ENCODE measurements at places on chromosomes 13 and 19.

GRCh38 chr13:95620825-95621498 lies 23.5 kb downstream of the DZIP1 start:
- DNase-seq: no peak

GRCh38 chr13:90402613-90403012 lies 944.9 kb upstream of the MIR17HG start:
- no peak for DNase-seq

DNA sequence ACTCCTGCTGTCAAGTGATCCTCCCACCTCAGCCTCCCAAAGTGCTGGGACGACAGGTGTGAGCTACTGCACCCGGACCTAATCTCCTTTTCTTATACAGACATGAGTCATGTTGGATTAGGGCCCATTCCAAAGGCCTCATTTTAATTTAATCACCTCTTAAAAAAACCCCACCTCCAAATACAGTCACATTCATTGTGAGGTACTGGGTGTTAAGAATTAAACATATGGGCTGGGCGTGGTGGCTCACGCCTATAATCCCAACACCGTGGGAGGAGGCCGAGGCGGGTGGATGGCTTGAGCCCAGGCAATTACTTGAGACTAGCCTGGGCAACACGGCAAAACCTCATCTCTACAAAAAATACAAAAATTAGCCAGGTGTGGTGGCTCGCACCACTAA lies 46.6 kb downstream of the PIN1 start:
- DNase-seq: no peak

- DNase-seq: no peak
Observed at GRCh38 chr13:27405546-27406134, 18.8 kb upstream of the GTF3A start.

DNA sequence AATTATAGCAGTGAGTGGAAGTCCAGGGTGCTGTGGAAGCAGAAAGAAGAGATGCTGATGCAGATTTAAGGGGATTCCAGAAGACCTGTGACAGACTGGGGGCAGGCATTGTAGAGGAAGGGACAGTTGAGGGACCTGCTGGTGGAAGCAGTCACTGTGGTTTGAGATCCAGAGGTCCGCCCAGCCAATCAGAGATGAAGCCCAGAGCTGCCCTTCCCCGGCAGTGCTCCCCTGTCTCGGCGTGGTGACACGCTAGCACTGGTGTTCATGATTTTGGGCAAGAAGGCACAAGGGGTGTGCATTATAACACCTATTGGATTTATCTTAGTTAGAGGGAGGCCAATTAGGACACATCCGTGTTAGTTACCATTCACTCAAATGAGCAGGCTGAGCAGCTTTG lies 16.1 kb downstream of the TNFRSF19 start:
- DNase-seq: no peak

DNA sequence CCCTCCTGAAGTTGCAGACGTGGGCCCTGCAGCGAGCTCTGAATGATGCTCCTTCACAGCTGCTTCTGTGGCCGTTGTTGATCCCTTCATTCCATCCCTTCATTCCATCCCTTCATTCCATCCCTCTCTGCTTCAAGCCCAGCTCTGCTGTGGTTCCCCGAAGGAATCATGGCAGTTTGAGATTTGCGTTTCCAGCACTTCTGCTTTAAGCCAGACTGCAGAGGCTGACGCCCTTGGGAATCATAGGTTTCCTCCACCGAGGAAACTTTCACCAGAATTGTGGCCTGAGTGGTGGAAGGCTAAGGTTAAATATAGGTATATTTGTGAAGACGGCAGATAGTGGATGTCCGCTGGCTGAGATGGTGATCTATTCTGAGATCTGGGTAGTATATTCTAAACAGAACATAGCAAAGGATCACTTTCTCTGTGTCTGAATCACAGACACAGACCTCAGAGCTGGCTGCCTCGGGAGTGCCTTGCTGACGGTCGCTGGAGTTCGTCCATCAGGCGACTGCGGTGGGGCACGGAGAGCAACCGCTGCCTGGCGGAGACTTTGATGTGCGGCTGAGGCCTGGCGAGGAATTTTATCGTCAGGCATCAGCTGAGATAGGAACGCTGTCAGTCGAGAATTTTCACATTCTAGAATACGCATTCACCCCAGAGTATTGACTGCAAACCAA lies 42.8 kb upstream of the DCUN1D2 start:
- no peak for DNase-seq

DNA sequence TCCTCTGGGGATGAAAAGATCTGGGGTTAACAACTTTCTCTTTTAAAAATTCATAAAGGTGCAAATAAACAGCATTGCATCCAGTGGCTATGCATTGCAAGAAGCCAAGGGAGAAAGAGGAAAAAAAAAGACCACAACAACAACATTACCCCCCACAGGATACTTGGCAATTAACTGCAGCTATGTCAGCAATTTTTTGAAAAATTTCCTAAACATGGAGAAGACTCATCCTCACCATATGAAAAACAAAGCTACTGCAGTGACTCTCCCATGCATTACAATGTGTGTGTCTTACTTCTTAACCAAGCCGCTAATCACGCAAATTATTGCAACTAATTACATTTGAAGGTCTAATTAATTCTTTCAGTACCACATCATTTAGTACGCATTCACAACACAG lies 309.8 kb upstream of the ZNF507 start:
- no peak for DNase-seq

DNA sequence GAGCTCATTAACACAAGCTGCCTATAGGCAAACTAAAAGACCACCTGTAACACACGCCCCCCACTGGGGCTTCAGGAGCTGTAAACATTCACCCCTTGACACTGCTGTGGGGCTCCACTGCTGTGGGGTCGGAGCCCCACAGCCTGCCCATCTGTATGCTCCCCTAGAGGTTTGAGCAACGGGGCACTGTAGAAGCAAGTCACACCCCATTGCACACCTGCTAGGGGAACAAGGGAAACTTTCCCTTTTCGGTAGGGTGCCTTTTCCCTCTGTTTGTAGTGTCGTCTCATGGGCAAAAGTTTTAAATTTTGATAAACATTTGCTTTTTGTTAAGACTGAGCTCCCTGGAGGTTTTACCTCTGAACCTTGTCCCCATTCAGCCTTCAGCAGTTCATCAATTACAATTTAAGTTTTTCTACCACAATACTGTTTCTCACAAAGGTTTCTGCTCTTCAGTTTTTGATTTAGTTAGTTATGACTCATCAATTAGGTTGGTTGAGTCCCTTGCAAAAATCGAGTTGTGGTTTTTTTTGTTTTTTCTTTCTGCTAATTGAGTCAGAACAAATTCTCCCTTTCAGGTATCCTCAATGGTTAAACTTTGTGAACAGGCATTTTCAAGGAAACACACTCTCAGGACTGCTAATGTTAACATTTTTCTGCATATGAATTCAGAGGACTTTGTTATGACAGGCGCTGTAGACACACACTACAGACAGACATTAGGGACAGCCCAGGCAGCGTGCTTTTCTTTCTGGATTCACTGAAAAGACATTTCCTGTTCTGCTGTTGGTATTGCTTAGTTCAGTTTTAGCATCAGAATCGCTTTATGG lies 35.1 kb downstream of the ZNF433 start:
- no peak for DNase-seq

GRCh38 chr13:112747256-112747655 lies 57.4 kb downstream of the ATP11A start:
- DNase-seq: no peak

- DNase-seq: peak; percentile 15
Observed at GRCh38 chr19:6521718-6522646, 8.8 kb upstream of the TNFSF9 start.

DNA sequence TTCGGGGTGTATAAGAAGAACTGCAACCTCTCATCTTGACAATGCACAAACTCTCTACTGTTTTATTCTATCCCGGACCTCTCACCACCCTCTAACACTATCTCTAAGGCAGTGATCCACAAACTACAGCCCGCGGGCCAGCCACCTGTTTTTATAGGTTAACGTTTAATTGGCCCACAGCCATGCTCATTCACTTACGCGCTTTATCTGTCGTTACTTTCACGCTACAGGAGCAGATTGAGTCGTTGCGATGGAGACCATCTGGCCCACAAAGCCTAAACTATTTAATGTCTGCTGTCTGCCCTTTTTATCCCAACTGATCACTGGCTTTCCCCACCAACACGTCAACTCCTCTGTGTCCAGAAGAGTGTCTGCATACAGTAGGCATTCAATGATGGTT lies 158.9 kb downstream of the CACNA1A start:
- DNase-seq: no peak

DNA sequence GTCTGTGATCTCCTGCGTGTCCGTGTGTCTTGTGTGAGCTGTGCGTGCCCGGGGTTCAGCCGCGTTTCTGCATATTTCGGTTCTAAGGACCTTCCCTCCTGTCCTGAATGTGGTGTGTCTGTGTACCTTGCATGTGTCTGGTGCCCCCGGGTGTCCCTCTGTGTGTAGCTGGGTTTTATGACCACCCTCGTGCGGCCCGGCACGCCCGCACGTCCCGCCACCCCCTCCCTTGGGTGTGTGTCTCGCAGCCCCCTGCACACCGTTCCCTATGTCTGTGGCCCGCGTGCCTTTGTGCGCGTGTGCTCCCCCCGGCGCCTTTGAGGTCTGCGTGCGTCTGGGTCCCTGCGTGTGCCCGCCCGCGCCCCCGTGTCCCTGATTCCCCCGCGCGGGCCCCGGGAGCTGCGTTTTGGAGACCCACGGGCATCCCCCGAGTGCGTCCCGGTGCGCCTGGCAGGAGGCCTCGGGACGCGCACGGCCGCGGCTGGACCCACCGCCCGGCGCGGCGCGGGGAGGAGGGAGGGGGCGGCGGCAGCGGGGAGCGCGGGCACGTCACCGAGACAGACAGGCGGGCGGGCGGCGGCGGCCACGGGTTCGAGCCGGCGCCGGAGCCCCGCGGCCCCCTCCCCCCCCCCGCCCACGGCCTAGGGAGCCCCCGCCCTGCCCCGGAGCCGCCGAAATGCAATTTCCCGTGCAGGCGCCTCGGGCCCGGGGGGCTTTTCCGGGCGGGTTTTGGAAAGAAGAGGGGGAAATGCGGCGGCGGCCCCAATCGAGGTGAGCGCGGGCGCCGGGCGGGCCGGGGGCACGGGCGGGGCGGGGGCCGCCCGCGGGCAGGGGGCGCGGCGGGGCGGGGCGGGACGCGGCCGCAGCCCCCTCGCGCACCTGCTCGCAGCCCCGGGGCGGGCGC lies 12.0 kb upstream of the NANOS3 start:
- no peak for DNase-seq
